ENCODE measurements at places on chromosomes 2 and 18. TPM values are rescaled to one million over a fixed set of nuclear protein-coding genes. Genes with fewer than 3 reads are reported as not detected.
A peak's percentile ranks its signal among the peaks of the same experiment; 100 is the strongest.

The DNAH6 gene
- total RNA-seq, result 14.0 TPM

- peaks cover 9% of the 10 kb centered on the region for H3K4me1 ChIP-seq
- peak overlapping the region; percentile 31 for H3K27ac ChIP-seq
- no peaks in the 10 kb centered on the region for H3K27me3 ChIP-seq
- no peak for DNase-seq
- no peaks in the 10 kb centered on the region for H3K36me3 ChIP-seq
Measured at GRCh38 chr18:59484131-59484530, 125.1 kb upstream of the LMAN1 start.

GRCh38 chr2:111148925-111149324 lies 28.2 kb downstream of the BCL2L11 start:
- H3K36me3 ChIP-seq, result no peaks in the 10 kb centered on the region
- DNase-seq, result no peak
- no peak overlapping the region for H3K4me3 ChIP-seq
- no peaks in the 10 kb centered on the region for H3K27me3 ChIP-seq
- no peaks in the 10 kb centered on the region for H3K4me1 ChIP-seq

- H3K36me3 ChIP-seq, result no peaks in the 10 kb centered on the region
- no peak for DNase-seq
- no peak overlapping the region for H3K27ac ChIP-seq
- H3K27me3 ChIP-seq, result no peaks in the 10 kb centered on the region
- no peak overlapping the region for H3K4me3 ChIP-seq
Measured at GRCh38 chr2:67663776-67664175, 266.6 kb downstream of the ETAA1 start.

GRCh38 chr2:122210898-122211856 lies 455.7 kb downstream of the TSN start:
- no peaks in the 10 kb centered on the region for H3K4me1 ChIP-seq
- no peak for DNase-seq
- H3K4me3 ChIP-seq, result no peak overlapping the region
- no peak overlapping the region for H3K27ac ChIP-seq

DNA sequence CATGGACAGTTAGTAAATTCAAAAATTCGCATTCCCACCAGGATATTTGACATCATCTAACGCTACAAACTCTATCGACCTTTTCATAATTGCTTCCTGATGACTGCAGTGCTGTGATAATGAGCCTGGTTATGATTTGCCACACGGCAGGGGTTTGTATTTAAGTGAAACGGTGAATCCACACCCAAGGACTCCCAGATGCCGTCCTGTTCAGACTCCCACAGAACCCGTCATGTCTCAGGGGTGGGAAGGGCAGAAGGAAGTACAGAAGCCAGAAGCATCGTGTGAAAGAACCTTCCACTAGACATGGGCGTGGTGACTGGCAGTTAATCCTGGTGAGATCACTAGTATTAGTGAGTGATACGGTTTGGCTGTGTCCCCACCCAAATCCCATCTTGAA lies 91.2 kb upstream of the TMEM18 start:
- no peaks in the 10 kb centered on the region for H3K4me1 ChIP-seq
- H3K36me3 ChIP-seq, result no peaks in the 10 kb centered on the region
- DNase-seq, result no peak
- H3K27me3 ChIP-seq, result no peaks in the 10 kb centered on the region

The TDRD15 gene
- not detected for total RNA-seq

- no peaks in the 10 kb centered on the region for H3K27me3 ChIP-seq
- H3K4me1 ChIP-seq, result no peaks in the 10 kb centered on the region
- no peak for DNase-seq
- H3K27ac ChIP-seq, result no peak overlapping the region
- H3K4me3 ChIP-seq, result no peak overlapping the region
Measured at GRCh38 chr2:191724015-191724414, 46.1 kb downstream of the NABP1 start.

The GALNT13 gene
- 0.28 TPM for total RNA-seq

GRCh38 chr2:128258218-128258617 lies 60.5 kb downstream of the HS6ST1 start:
- no peaks in the 10 kb centered on the region for H3K27me3 ChIP-seq
- no peaks in the 10 kb centered on the region for H3K36me3 ChIP-seq
- no peak overlapping the region for H3K4me3 ChIP-seq
- DNase-seq, result no peak
- H3K4me1 ChIP-seq, result no peaks in the 10 kb centered on the region

GRCh38 chr2:3462493-3463104 lies 56.7 kb downstream of the ADI1 start:
- DNase-seq, result no peak
- no peak overlapping the region for H3K27ac ChIP-seq
- no peaks in the 10 kb centered on the region for H3K36me3 ChIP-seq
- H3K27me3 ChIP-seq, result no peaks in the 10 kb centered on the region
- H3K4me3 ChIP-seq, result no peak overlapping the region

DNA sequence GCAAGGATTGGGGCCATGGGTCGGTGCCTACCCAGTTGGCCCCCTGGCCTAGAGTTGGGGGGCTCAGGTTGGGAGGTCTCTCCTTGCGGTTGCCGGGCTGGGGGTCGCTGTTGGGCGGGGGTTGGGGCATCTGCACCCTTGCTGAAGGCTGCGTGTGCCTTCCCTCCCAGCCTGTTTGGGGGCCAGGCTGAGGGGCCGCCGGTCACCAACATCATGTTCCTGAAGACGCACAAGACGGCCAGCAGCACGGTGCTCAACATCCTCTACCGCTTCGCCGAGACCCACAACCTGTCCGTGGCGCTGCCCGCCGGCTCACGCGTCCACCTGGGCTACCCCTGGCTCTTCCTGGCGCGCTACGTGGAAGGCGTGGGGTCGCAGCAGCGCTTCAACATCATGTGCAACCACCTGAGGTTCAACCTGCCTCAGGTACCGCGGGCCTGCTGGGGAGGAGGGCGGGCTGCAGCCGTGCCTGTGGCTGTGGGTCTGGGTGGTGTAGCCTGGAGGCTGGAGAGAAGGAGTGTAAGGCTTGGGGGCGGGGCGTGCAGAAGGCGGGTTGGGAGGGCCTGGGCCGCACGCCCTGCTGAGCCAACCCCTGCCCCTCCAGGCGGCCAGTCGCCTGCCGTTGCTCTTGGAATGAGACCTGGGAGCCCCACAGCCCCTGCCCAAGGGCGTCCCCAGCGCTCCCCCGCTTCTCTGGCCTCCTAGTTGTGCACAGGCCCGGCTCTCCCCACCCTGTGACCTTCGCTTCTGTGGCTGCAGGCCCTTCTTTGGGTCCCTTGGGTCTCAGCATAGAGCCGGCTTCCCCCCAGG lies 7.2 kb upstream of the NEU4 start:
- peaks cover 3% of the 10 kb centered on the region for H3K4me1 ChIP-seq
- DNase-seq, result peak; percentile 13
- H3K36me3 ChIP-seq, result no peaks in the 10 kb centered on the region
- H3K4me3 ChIP-seq, result no peak overlapping the region

DNA sequence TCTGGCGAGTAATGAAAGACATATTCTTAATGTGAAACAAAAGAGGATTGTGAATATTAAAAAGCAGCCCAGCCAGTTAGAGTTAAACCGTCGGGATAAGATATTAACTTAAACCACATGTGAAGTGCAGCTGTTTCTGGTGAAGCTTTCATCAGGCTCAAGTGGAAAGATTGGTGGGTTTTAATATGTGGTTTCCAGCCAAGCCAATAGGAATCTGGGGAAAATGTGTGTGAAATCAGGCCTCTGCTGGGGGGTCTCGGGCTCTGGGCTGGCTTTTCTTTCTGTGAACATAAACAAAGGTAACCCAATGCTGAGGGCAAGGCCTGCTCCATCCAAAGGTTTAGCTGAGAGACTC lies 279.6 kb downstream of the SLC4A3 start:
- no peaks in the 10 kb centered on the region for H3K36me3 ChIP-seq
- H3K27me3 ChIP-seq, result no peaks in the 10 kb centered on the region
- H3K4me3 ChIP-seq, result no peak overlapping the region
- no peak for DNase-seq
- no peaks in the 10 kb centered on the region for H3K4me1 ChIP-seq

DNA sequence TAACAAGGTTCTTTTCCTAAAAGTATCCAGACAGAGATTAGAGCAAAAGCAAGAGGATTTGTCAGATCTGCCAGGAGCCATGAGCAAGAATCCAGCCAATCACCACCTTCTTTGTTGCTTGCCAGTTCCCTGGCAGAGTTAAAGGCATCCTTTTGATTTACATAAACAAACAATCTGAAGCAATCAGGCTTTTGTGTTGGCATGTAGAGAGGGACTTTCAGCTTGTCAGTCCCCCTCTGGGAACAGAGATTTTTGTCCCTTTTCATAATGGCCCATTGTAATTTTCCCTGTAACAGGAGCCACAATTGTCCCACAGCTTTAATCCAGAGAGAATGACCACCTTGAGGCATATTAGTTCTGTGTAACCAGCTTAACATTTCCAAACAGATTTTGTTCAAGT lies at the start of gene ERMN:
Gene ERMN (minus strand): TSS at position 39 of the 400 bp plus-strand sequence. CDS start 182 bp downstream, outside the sequence.
- no peak within 1 kb of the TSS for H3K27ac ChIP-seq
- H3K27me3 ChIP-seq, result no peaks in the 10 kb centered on the region
- DNase-seq, result no peak
- H3K4me1 ChIP-seq, result no peaks in the 10 kb centered on the region

GRCh38 chr2:28528206-28528605 lies 32.3 kb downstream of the PLB1 start:
- no peak for DNase-seq
- no peak overlapping the region for H3K4me3 ChIP-seq
- H3K27me3 ChIP-seq, result no peaks in the 10 kb centered on the region
- H3K36me3 ChIP-seq, result no peaks in the 10 kb centered on the region
- H3K4me1 ChIP-seq, result no peaks in the 10 kb centered on the region

DNA sequence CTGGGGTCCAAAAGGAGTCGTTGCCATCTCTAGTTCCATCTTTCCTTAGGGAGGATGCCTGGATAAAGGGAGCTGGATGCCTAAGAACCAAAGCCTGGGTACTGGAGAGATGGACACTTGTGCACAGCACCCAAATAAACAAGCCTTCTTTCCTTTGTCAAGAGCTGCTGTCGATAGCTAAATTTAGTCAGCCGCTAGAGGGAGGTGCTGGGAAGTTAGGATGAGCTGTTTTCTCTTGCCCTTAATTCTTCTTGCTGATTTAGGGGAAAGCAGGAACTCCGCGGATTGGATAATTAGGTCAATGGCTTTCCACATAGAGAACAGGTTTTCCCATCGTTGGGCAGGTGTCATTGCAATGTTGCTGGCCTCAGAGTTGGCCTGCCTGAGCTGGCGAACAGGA lies 30.9 kb upstream of the SERPINB12 start:
- no peaks in the 10 kb centered on the region for H3K36me3 ChIP-seq
- no peaks in the 10 kb centered on the region for H3K4me1 ChIP-seq

GRCh38 chr2:145016711-145017110 lies 496.8 kb upstream of the ZEB2 start:
- H3K4me3 ChIP-seq, result no peak overlapping the region
- no peak for DNase-seq
- H3K27ac ChIP-seq, result no peak overlapping the region
- no peaks in the 10 kb centered on the region for H3K36me3 ChIP-seq

DNA sequence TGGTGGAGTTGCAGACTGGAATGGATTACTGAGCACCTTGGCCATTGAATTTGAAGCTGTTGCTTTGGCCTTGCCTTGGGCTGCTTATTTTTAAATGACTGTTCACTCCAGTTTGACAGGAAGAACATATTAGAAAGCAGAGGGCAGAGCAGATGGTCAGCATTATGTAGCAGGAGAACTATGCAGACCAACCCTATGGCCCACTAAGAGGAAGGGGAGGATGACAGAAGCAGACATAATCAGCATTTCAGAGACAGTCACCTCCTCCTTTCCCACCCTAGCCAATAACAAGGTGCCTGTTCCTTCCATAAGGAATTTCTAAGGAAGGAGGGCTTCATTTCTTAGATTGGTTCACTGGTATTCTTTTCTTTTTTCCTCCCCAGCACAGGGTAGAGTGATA lies 2.4 kb downstream of the CHRNA1 start:
- DNase-seq, result no peak
- no peaks in the 10 kb centered on the region for H3K4me1 ChIP-seq
- H3K36me3 ChIP-seq, result no peaks in the 10 kb centered on the region
- H3K27me3 ChIP-seq, result no peaks in the 10 kb centered on the region
- no peak overlapping the region for H3K4me3 ChIP-seq

The LOXHD1 gene
- not detected for total RNA-seq

DNA sequence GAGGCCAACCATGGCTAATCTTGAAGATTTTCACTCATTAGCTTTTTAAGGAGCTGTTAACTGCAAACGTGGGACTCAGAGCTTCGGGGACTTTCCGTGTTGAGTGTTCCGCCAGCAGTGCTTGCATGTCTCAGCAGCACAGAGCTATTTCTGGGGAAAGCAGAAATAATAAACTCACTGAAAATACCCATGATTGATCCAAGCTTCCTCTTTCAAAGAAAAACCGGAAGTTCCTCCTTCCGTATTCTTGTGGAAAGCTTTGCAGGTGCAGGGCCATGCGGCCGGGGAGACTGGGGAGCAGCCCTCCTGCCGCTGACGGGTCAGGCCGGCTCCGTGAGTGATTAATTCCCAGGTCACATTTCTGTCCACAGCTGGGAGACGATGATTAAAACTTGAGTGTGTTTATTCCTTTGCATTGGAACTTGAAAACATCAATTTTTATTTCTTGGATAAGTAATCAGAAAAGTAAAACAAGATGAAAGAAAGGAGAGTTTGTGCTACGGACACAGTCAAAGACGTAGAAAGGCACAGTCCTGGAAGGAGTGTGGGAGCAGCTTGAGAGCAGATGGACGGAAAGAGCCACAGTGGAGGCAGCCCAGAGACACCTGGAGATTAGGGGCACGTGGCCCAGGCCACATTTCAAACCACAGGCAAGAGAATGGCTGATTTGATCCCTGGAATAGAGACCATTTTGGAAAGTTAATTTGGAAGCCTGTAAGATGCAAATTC lies 54.2 kb upstream of the CTDP1 start:
- H3K4me3 ChIP-seq, result no peak overlapping the region
- H3K27me3 ChIP-seq, result no peaks in the 10 kb centered on the region
- H3K36me3 ChIP-seq, result no peaks in the 10 kb centered on the region

The GREB1L gene
- 12.2 TPM for total RNA-seq

The FAHD2B gene
- total RNA-seq, result 27.3 TPM

- no peaks in the 10 kb centered on the region for H3K27me3 ChIP-seq
- H3K4me1 ChIP-seq, result no peaks in the 10 kb centered on the region
- DNase-seq, result no peak
Measured at GRCh38 chr2:152016181-152017120, 82.4 kb downstream of the CACNB4 start.

DNA sequence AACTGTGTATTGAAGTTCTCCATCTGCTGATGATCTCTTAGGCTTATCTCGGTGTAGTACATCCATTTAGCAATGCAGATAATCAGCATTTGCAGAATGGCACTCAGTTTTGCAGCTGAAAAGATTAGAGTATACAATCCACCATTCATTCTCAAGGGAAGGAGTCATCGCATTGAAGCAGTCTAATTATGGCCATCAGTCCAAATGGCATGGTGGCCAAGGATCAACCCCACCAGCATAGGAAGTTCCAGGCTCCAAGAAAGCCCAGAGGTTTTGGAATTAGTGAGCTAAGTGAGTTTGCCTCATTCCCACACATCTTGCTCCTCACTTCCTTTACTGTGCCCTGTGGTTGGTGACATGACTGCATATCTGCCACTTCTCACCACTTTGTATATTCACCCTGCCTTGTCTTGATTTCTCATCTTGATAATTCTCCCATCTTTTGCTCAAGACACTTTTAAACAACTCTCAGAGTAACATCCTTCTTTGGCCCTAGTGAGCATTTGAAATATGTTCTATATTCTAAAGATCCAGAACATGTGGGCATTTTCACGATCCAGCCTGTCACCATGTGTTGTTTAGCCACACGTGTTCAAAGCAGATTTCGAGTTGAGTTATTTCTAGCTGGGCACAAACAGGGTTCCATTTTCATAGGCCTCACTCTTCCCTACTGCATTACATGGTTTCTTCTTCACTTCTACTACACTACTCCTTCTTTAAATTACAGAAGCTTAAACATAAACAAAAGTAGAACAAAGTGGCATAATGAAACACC lies 1119.8 kb downstream of the TSN start:
- no peak overlapping the region for H3K27ac ChIP-seq
- no peaks in the 10 kb centered on the region for H3K4me1 ChIP-seq
- no peaks in the 10 kb centered on the region for H3K36me3 ChIP-seq
- no peaks in the 10 kb centered on the region for H3K27me3 ChIP-seq
- DNase-seq, result no peak
